ENCODE measurements at places on chromosomes 2 and 18.

DNA sequence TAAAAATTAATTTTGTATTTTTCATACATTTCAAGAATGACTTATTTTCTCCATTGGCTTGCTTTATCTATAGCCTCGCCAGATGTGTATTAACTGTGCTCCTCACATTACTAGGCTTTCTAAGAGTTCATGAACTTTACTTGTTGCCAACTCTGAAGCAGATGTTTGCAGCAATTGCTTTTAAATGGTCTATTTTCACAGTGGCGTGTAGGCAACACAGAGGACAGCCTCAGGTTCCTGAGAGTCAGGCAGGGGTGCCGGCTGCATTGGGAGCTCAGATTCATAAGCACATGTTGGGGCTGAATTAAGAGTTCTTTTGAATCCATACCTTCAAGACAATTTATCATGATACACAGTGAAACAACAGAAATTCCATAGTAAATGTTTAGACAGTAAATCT lies 179.2 kb upstream of the PXDN start:
- H3K36me3 ChIP-seq = no peaks in the 10 kb centered on the region
- H3K27me3 ChIP-seq = peaks cover 7% of the 10 kb centered on the region
- H3K27ac ChIP-seq = no peak overlapping the region
- no peak for DNase-seq
- H3K4me3 ChIP-seq = no peak overlapping the region
- H3K4me1 ChIP-seq = no peaks in the 10 kb centered on the region

DNA sequence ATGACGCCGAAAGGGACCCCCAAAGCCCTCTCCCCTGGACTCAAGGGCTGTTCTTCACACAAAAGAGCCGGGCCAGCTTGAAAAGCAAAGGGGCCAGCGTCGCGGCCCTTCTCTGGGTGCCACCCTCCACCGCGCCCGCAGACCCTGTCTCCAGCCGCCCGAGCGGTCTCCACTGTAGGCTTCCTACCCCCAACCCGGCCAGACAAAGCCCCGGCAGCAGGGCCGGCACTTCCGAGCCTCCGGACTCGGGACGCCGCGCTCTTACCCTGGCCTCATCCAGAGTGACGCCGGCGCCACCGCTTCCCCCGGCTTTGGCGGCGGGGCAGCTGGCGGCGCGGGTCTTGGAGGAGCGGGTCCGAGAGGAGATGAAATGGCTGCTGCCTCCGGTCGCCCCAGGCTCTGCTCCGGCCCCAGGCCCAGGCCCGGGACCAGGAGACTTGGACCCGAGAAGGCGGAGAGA lies 603 bp downstream of the ATAD2B start:
- DNase-seq = peak; percentile 59
- H3K36me3 ChIP-seq = peaks cover 5% of the 10 kb centered on the region
- H3K4me1 ChIP-seq = peaks cover 54% of the 10 kb centered on the region

- H3K36me3 ChIP-seq = no peaks in the 10 kb centered on the region
- no peaks in the 10 kb centered on the region for H3K4me1 ChIP-seq
- no peak for DNase-seq
- H3K27me3 ChIP-seq = no peaks in the 10 kb centered on the region
- no peak overlapping the region for H3K27ac ChIP-seq
- no peak overlapping the region for H3K4me3 ChIP-seq
Observed at GRCh38 chr18:78770139-78770822, 209.3 kb upstream of the SALL3 start.

DNA sequence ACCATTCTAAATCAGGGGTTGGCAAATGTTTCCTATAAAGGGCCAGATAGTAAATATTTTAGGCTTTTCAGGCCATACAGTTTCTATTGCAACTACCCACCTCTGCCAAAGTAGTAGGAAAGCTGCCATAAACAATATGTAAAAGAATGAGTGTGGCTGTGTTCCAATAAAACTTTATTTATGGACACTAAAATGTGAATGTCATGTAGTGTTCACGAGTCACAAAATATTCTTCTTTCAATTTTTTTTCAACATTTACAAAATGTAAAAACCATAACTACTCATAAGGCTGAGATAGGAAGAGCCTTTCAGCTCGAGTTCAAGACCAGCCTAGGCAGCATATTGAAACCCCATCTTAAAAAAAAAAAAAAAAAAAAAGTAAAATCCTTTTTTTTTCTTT lies 13.4 kb downstream of the KCNG3 start:
- no peaks in the 10 kb centered on the region for H3K4me1 ChIP-seq

DNA sequence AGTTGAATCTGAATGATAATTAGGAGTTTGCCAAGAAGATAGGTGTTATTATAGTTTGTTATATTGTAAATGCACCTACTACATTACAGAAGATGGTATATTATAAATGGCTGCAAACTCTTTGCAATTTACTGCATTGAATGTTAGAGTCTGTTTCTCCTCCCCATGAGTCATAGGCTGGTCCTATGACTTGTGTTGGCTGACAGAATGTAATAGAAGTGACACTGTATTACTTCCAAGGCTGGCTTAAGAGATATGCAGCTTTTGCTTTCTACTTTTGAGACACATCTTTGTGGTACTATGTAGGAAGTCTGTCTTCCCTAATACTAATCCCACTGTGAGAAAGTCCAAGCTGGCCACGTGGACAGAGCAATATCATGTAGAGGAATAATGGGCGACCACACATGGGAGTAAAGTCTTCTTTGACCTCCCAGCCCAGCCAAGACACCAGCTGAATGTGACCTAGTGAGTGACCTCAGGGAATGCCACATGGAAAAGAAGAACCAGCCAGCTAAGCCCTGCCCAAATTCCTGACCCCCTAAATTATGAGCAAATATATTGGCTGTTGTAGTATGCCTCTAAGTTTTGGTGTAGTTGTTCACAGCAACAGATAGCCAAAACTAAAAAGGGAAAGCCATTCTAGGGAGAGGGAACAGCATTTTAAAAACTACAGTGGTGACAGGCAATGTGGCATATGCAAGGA lies 6.8 kb upstream of the DDX1 start:
- no peaks in the 10 kb centered on the region for H3K36me3 ChIP-seq
- H3K4me3 ChIP-seq = no peak overlapping the region
- H3K4me1 ChIP-seq = no peaks in the 10 kb centered on the region
- peaks cover 9% of the 10 kb centered on the region for H3K27me3 ChIP-seq
- no peak for DNase-seq
- no peak overlapping the region for H3K27ac ChIP-seq
